G401 (cell line): ENCODE measurements at places on chromosomes 6 and 20. TPM values are rescaled to one million over a fixed set of nuclear protein-coding genes. Genes with fewer than 3 reads are reported as not detected.

DNA sequence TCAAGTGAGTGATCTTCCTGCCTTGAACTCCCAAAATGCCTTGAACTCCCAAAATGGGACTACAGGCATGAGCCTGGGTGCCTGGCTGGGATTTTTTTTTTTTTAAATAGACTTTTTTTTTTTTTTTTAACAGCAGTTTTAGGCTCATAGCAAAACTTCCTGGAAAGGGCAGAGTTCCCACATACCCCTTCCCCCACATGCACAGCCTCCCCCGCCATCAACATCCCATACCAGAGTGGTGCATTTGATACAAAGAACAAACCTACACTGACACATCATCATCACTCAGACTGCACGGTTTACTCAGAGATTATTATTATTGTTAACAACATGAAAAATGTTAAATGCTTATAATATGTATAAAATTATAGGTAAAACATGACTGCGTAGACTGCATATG, 26.0 kb downstream of the UQCC1 start:
- DNase-seq, result no peak

GRCh38 chr20:17612287-17612991, 42.6 kb downstream of the DSTN start:
- no peak for DNase-seq

DNA sequence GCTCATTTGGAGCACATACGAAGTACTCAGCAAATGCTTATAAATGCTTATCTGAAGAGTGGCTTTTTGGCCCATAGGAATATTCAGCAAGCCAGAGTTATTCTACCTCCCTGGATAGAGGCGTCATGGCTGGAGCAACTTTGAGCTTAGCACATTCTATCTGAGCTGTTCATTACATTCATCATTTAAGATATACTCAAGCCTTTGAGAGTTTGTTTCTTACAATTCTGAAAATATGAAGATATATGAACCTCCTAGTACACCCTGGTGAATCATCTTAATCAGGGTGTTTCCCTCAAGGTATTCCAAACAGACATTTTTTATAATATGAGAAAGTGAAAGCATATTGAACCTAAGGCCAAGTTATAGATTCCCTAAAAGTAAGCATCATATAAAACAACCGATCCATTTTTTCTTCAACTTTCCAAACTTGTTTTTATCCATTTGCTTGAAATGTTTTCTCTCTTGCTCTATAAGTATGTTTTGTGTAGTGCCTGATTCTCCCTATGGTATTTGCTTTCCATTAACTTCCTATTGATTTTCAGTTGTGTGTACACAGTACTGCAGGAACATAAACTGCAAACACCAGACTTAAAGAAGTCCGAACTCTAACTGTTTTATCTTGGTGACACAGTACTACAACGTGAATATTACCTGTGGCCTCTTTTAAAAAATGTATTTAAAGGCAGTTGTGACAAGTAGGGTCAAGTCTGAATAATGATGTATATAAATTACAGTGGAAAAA, 139.7 kb upstream of the PTPRK start:
- DNase-seq, result no peak

GRCh38 chr6:145370559-145370958, 364.8 kb downstream of the EPM2A start:
- DNase-seq, result no peak

DNA sequence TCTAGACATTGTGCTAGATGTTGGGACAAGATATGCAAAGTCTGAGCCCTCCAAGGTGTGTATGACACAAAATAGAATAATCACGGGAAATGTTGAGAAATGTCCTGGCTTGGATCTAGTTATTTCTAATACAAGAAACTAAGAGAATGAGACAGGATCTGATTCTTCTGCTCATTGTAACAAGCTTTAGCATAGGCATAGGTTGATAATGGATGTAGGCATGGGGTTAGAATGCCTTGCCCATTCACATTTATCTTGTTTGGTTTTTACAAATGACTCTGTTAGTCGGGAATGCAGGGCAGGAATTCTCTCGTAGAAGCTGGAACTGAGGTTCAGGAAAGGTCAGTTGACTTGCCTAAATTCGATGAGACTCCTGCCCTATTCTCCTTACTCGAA, 1.5 kb upstream of the SLC26A8 start:
- DNase-seq, result no peak

- peak; percentile 23 for DNase-seq
Observed at GRCh38 chr6:154742891-154743290, 9.7 kb downstream of the SCAF8 start.

- DNase-seq, result no peak
Observed at GRCh38 chr6:132907914-132908313, 93.5 kb downstream of the RPS12 start.

Gene SLC17A1
- total RNA-seq, result not detected in 2 replicates

Gene MUC21
- not detected in 2 replicates for total RNA-seq
